Foreskin keratinocyte (primary cell): ENCODE measurements at places on chromosomes 12 and 14. TPM values are rescaled to one million over a fixed set of nuclear protein-coding genes. Genes with fewer than 3 reads are reported as not detected.

ARHGEF40 gene
- total RNA-seq = 13.6 and 20.7 TPM in 2 replicates

UNC79 gene
- total RNA-seq = under 0.01 TPM in 2 replicates

PHLDA1 gene
- 126 and 138 TPM in 2 replicates for total RNA-seq

FGF6 gene
- total RNA-seq = not detected in 2 replicates

ZCCHC8 gene
- total RNA-seq = 19.3 and 20.7 TPM in 2 replicates
